ENCODE measurements at places on chromosomes 2 and 18.

DNA sequence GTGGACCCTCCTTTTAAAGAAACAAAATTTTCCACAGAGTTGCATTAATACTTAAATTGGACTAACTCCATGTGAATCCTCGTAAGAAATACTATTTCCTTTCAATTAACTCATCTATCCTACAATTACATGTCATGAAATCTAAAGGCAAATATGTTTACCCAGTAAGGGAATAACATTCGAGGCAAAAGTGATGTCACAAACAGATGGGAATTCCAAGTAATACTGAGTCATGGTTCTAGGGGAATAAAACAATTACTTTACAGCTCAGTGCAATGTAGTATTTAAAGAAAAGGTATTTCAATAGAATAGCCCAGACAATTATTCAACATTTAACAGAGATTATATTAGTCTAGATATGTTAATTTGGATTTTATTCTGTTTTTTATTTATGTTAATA, 205.8 kb downstream of the ZNF385B start:
- DNase-seq = no peak

- no peak for DNase-seq
Measured at GRCh38 chr18:46302528-46303485, 198.6 kb downstream of the HAUS1 start.

GRCh38 chr2:3291750-3292149, 85.9 kb downstream of the EIPR1 start:
- DNase-seq = no peak

DNA sequence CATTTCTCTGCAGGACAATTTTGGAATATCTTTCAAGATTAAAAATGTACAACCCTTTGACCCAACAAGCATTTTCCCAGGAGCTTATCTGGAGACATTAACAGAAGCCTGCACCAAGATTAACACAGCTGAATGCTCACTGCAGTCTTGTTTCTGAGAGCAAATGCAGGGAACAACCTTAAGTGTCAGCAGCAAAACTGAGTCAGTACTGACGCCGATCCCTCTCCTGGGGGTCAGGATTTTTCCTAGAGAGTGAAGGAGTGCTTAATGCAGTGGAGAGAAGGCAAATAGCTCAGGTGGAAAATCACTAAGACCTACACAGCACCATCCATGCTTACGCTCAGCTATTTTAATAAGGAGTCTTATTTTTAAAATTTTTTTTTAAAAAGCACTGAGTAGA, 42.8 kb upstream of the SGPP2 start:
- DNase-seq = no peak

- no peak for DNase-seq
Measured at GRCh38 chr2:70508711-70509462, 44.7 kb downstream of the TGFA start.

Measured in GOT3 (cell line).